IMR-90 (cell line): ENCODE measurements at places on chromosomes 1 and 21. TPM values are rescaled to one million over a fixed set of nuclear protein-coding genes. Genes with fewer than 3 reads are reported as not detected.

The C1orf146 gene
- not detected in 2 replicates for total RNA-seq

The FBLIM1 gene
- total RNA-seq, result 43.6 and 52.2 TPM in 2 replicates

The GRIK3 gene
- total RNA-seq, result not detected in 2 replicates

The PTPN7 gene
- total RNA-seq, result not detected in 2 replicates

The DCST1 gene
- total RNA-seq, result not detected in 2 replicates

The RGS8 gene
- not detected in 2 replicates for total RNA-seq

The AKR7A3 gene
- under 0.01 and 0.18 TPM in 2 replicates for total RNA-seq

The FAM167B gene
- total RNA-seq, result 0.18 TPM in 1 of 2 replicates, not detected in the other

The OR2T29 gene
- total RNA-seq, result not detected in 2 replicates

The SLAMF6 gene
- total RNA-seq, result not detected in 2 replicates

The TATDN3 gene
- total RNA-seq, result 12.0 and 12.8 TPM in 2 replicates

The PLA2G2D gene
- total RNA-seq, result not detected in 2 replicates

The LCE3D gene
- total RNA-seq, result not detected in 2 replicates

The CD48 gene
- total RNA-seq, result not detected in 2 replicates

The CHI3L2 gene
- 0.18 TPM in 1 of 2 replicates, not detected in the other for total RNA-seq

The SRP9 gene
- 230 and 484 TPM in 2 replicates for total RNA-seq

The CFAP74 gene
- total RNA-seq, result not detected in 2 replicates

The RXFP4 gene
- total RNA-seq, result not detected in 2 replicates

The C1orf94 gene
- total RNA-seq, result not detected in 2 replicates

The F11R gene
- total RNA-seq, result 0.83 and 2.2 TPM in 2 replicates

The C4BPB gene
- total RNA-seq, result not detected in 2 replicates

The PRELP gene
- under 0.01 TPM in 1 of 2 replicates, not detected in the other for total RNA-seq

The RIPK4 gene
- under 0.01 TPM in 2 replicates for total RNA-seq

The CHD1L gene
- total RNA-seq, result 47.5 and 51.7 TPM in 2 replicates

The MORN1 gene
- total RNA-seq, result 3.0 and 3.6 TPM in 2 replicates

The CLCA4 gene
- total RNA-seq, result not detected in 2 replicates

The DPT gene
- not detected in 2 replicates for total RNA-seq

The INSRR gene
- not detected in 2 replicates for total RNA-seq

The NPL gene
- 0.36 and 0.83 TPM in 2 replicates for total RNA-seq

The GBP2 gene
- total RNA-seq, result 12.8 and 17.7 TPM in 2 replicates

The VHLL gene
- 0.28 TPM in 1 of 2 replicates, not detected in the other for total RNA-seq

The ENO1 gene
- 2,952 and 3,643 TPM in 2 replicates for total RNA-seq
